ENCODE measurements at places on chromosomes 1 and 21.

DNA sequence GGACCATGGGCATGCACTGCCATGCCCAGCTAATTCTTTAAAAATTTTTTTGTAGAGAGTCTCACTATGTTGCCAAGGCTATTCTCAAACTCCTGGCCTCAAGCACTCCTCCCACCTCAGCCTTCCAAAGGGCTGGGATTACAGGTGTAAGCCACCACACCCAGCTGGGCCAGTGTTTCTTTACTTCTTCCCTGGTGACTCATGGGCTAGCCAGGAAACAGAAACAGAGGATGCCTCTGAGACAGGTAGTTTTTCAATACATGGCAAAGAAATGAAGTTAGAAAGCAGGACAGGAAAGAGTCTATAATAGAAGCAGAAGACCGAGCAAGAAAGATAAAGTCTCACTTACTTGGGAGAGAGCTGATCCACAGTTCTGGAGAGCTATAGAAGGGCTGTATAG lies 7.6 kb upstream of the C1orf74 start:
- DNase-seq: no peak

GRCh38 chr1:117782056-117782455 lies 147.4 kb downstream of the GDAP2 start:
- DNase-seq: no peak

DNA sequence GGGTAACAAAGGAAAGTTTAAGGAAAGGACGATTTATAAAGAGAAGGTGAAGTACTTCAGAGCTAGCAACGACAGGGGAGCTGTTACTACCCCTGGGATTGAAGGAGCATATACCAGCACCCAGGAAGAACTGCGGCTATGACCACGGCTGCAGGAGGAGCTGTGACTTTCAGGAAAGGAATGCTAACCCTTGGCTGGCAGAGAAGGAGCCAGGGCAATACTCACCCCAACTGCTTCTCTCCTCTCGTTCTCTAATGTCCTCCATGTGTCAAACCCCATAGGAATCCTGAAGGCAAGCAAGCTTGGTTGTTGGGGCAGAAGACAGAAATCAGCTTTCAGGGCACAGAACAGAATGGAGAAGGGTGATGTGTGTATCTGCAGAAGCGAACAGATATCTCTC lies 120.5 kb downstream of the TMEM53 start:
- no peak for DNase-seq

DNA sequence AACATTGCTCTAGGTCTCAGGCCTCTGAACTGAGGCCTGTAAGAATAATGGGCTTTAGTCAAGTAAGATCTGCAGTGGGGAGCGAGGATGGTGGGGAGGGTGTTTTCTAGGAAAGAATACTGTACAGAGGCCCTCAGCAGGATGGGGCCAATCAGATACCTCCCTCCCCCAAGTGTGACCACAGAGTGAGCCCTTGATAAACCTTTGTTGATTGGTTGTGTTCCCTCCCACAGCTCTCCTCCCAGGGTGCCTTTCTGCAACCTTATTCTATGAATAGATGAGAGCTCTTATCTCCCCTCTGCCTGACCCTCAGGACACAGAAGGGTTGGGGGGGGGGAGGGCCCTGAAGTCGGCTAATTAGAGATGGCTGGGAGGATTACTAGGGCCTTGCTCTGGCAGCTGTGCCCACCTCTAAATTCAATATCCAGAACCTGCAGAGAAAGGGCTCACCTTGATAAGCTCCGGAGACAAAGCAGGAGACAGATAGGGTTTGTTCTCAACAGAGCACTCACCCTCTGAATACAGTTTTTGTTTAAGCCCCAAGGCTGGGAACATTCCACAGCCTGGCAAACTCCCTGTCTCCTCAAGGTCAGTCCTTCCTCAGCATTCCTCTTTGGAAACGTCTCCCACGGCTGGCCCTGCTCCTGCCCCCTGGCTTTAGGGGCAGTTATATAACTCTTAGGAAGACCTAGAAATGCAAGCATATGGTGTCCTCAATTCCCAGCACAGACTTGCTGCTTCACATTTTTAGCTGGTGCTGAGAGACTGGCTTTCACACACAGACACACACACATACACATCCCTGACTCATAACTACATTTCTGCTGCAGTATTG lies 42.9 kb downstream of the ATP1A1 start:
- DNase-seq: no peak

DNA sequence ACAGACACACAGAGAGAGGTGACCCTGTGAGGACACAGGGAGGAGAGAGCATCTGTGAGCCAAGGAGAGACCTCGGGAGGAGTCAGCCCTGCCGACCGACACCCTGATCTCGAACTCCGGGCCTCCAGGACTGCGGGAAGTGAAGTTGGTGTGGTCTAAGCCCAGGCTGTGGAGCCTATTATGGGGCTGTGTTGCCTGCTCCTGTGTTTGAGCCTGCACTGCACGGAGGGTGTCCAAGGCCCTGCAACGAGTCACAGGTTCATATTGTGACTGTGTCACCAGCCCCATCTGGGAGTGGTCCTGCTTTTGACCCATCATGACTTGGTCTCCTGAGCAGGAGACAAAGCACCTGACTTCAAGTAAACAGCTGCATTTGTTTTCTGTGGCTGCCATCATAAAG lies 186.0 kb upstream of the AJAP1 start:
- no peak for DNase-seq

DNA sequence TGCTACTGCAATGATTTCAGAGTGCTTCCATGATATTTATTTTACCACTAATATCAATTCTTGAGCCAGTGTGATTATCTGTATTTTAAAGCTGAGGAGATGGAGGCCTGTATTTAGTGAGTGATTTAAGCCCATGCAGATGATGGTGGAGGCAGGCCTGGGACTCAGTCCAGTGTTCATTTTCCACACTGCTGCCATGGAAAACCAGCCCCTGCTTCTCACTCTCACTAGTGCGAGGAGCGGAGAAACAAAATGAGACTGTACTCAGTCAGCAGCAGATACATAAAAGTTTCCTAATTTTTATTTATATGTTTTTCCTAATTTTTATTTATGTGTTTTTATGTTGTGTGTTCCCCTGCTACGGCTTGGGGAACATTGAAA lies 32.8 kb downstream of the LRRC8B start:
- DNase-seq: no peak

DNA sequence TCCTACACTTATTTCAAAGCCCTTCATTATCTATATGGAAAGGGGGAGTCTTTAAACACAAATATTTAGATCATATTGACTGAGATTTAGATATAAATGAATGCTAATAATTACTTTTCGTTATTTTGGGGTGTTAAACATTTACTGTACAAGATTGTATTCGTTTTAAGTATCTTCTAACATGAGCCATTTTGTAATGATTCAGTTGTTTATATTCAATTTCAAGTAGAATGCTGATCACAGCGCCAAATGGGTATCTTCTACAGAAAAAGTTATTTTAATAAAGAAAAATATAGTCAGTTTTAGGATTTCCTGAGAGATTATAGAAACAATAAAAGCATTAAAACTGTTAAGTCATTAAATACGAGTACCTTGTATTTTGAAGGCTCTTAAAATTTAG lies 104.5 kb upstream of the HNRNPU start:
- no peak for DNase-seq

- no peak for DNase-seq
These were observed 90.5 kb upstream of the JAK1 start for GRCh38 chr1:65056866-65057265.

DNA sequence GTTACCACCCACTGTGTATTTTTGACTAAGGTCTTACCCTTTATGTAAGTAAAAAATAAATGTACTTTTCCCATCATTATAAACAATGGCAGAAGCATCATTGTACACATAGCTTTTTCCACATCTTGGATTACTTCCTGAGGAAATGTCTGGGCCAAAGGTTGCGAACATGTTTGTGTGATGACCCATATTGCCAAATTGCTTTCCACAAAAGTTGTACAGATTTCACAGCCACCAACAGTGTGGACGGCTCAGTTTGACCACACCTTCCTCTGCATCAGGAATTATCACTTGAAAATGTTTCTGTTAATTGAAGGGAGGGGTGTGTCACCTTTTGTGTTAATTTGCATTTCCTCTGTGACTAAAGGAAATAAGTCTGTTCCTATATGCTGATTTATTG lies 25.7 kb downstream of the AKNAD1 start:
- DNase-seq: no peak

DNA sequence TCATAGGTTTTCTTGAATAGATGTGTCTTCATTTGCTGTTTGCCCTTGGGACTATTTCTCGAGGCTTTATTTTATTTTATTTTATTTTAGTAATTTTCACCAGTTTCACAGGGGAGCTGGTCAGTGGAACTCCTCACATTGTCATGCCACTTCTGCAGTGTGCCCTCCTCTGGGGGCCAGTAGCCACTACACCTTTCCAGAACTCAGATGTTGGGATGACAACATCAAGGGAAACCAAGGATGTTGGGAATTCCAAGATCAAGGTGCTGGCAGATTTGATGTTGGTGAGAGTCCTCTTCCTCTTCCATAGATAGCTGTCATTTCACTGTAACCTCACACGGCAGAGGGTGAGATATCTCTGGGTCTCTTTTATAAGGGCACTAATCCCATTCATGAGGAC lies 35.5 kb downstream of the SLC26A9 start:
- no peak for DNase-seq

DNA sequence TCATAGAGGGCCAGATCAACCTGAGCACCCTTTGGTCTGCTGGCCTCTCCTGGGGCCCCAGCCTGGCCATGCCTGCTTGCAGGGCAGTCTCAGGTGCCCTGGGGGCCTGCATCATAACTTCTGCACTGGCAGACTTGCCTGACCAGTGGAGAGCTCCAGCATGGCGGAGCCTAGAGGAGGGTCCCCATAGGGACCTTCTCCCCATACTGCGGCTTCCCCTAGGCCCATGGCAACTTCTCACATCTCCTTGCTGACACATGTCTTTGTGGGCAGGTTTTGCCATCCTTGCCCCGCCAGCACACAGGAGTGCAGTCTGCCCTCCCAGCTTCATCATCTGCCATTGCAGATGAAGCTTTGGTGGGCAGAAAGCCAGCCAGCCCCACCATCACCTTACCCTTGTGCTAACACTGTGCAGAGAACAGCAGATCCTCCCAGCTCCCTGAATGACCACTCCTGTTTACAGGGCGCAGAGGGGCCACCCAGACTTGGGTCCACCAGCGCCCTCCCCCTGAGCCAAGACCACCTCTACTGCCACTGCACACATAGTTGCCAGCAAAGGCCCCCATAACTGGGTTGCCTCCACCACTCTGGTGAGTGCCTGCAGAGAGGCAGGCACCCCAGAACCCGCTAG lies 51.7 kb downstream of the ZP4 start:
- no peak for DNase-seq

GRCh38 chr1:41809692-41810091 lies 109.0 kb downstream of the HIVEP3 start:
- no peak for DNase-seq

DNA sequence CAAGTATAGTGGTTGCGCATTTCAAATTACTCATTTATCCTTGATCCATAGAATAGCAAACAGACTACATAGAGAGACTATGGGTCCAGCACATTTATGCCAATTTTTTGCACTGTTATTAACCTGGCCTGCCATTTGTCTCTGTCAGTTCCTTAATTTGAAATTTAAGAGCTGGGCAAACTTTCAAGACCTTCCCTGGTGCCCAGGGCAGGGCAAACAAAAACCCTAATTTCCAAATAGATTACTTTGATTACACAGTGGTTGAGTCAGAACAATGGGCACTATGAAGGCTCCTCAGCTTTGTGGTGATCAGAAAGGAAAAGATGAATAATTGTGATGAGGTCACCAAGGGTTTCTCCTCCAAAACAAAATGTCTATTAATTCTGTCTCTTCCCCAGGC lies 80.6 kb downstream of the TNFSF18 start:
- no peak for DNase-seq

GRCh38 chr1:57034713-57035112 lies 68.9 kb upstream of the C8B start:
- DNase-seq: no peak

DNA sequence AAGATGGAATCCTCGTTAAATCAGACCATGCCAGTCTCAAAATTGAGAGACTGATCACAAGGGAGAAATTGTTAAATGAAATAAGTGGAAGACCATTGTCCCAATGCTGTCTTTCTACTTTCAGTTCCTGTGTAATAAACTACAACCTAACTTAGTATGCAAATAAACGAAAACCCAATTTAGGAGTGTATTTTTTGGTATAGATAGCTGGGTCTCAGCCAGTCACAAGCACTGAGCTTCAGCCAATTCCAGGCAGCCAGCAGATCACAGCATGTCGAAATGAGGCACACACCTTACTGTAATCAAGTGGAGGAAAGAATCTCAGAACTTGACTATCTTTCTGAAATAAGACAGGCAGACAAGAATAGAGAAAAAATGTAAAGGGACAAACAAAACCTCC lies 33.0 kb upstream of the VN1R5 start:
- DNase-seq: no peak

- no peak for DNase-seq
These were observed 563.0 kb upstream of the NEGR1 start for GRCh38 chr1:72845381-72845780.

- DNase-seq: no peak
These were observed 33.9 kb upstream of the LGALS8 start for GRCh38 chr1:236489710-236490377.

- DNase-seq: no peak
These were observed 36.7 kb upstream of the TLR5 start for GRCh38 chr1:223179786-223180185.

DNA sequence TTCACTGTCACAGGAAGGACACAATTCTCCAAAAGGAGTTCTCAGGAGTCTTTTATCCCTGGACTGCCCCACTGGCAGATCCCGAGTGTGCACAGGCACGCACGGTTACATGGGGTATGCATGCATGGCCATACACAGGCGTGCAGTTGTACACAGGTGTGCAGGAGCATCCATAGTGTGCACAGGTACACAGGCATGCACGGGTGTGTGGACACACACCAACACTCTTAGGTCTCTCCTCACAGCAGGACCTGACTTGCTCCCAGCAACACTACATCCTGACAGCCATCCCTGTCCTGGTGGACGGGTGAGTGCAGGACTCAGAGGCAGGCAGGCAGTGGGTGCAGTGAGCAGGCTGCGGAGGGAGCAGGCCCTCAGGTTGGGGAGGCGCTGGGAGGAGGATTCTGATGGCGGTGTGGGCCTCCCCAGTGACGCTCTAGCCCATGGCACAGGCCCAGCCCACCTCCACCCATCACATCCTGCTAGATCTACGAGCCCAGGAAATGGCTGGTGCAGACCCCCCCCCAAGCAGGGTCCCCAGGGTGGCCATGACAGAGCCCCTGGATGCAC lies 28.4 kb downstream of the SLC19A1 start:
- no peak for DNase-seq

DNA sequence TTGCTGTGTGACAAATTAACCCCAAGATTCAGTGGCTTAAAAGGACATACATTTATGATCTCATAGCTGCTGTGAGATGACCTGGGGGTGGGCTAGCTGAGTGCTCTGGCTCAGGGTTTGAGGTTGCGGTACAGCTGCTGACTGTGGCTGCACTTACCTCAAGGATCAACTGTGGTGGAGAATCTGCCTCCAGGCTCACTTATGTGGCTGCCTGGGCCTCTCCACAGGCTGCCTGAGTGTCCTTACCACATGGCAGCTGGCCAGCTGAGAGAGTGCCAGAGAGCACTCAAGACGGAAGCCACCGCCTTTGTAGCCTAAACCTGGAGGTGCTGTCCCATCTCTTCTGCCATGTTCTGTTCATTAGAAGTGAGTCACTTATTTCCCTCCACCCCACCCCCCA lies 5.7 kb downstream of the LRRC71 start:
- no peak for DNase-seq

- no peak for DNase-seq
These were observed 106.5 kb upstream of the GADD45A start for GRCh38 chr1:67578397-67579020.

- DNase-seq: no peak
These were observed 55.6 kb downstream of the DDR2 start for GRCh38 chr1:162687870-162688269.

- no peak for DNase-seq
These were observed 46.7 kb downstream of the LPGAT1 start for GRCh38 chr1:211783897-211784296.
